ENCODE measurements at places on chromosomes 11 and 22.

GRCh38 chr22:42773167-42773566, 52.5 kb upstream of the A4GALT start:
- DNase-seq, result no peak

- DNase-seq, result no peak
Observed at GRCh38 chr11:66530927-66531709, 14.7 kb downstream of the ZDHHC24 start.

- DNase-seq, result no peak
Observed at GRCh38 chr11:66686801-66687750, 9.4 kb upstream of the RBM4B start.

DNA sequence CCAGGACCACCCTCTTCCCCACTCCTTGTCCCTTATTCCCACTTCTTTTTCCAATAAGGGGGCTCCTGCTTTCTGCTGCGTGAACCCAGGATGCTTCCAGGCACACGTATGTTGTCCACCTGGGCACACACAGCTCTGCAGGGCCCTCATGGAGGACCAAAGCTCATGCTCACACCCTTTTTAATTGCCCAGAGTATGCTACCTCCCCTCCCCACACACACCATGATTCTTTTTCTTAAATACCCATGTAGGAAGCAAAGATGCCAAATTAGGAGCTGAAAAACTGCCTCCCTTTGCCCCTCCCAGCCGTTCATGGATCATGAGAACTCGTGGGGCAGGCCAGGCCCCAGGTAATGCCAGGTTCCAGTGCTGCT, 5.1 kb downstream of the NECTIN1 start:
- no peak for DNase-seq

GRCh38 chr11:75033916-75034315, 45.2 kb downstream of the NEU3 start:
- DNase-seq, result no peak

DNA sequence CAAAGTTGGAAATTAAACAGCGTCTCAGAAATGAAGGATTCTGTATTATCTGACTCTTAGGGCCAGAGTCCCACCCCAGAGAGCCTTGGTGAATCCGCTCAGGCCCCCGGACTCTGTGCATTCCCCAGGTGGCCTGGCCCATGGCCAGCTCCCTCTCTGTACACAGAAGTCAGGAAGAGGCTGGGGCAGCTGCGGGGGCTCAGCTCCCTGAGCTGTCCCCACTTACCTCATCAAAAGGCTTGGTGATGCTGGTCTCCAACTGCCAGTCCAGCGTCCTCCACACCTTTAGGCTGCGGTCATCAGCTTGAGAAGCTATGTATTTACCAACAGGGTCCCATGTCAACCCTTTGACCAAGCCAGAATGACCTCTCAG, 35.0 kb downstream of the HIRA start:
- no peak for DNase-seq

DNA sequence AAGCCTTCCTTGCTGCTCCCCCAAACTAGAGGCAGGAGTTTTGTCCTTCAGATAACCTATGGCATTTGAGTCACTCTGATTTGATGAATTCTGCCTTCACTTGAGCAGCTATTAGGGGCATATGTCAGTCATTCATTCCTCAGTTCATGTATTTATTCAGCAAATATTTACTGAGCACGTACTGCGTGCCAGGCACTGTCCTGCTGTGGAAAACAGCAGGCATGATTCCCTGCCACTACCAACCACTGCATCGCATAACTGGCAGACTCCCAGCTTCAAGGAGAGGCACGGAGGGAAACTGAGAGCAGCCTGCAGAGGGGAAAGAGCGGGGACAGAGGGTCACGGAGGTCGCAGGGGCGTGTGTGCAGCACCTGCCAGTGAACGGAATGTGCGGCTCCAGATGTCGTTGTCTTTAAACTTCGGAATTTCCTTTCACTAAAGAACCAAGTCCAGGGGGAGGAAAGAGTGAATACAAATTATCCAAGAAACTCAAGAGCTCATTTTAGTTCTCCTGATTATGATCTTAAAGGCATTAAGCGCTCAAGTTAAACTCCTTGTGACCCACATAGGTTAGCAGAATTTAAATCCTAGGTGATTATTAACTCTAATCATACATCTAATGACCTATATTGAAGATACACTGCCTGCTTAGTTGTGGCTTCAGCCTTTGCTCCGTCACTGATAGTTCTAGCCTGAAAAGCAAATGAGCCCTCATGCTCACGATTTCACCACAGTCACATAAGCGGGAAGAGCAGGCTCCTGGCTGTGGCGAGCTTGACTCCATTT, 12.6 kb downstream of the PPARA start:
- DNase-seq, result no peak

DNA sequence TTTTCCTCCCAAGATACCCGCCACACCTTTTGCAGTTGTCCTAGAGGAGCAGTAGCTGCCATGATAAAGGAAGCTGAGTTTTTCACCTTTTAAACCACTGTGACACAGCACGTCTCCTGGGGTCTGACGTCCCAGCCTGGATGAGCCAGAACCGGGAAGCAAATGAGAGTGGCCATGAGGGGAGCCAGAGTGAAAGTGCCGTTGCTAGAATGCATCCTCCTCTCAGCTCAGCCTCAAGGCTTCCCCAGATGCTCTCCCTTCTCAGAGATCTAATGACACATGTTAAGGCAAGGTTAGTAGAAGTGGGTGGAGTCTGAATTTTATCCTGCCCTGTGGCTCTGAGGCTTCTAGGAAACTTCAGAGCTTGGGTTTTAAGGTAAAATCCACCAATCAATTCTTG, 23.4 kb upstream of the HTR3A start:
- no peak for DNase-seq

GRCh38 chr11:111736181-111736590, 30.0 kb downstream of the PPP2R1B start:
- DNase-seq, result no peak

- DNase-seq, result no peak
Observed at GRCh38 chr11:43581370-43582023, 99.0 kb upstream of the HSD17B12 start.

GRCh38 chr22:20253161-20253560, 15.0 kb downstream of the RTN4R start:
- no peak for DNase-seq

DNA sequence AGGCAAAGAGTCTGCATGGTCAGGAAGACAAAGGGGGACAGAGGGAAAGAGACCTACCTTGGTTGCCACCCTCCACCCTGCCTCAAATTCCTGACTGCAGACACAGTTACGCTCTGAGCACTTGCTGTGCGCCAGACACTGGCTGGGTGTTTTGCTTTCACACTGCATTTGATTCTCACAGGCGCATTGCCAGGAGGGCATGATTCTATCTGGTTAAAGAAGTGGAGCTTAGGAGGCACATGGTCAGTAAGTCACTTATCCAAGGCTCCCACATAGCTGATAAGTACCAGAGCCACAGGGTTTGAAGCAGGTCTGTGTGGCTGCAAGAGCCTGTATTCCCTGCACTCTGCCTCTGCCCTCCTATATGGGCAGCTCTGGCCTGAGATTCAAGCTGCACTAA, 103.9 kb downstream of the TIMP3 start:
- DNase-seq, result no peak
